ENCODE measurements at places on chromosomes 2 and 18.

DNA sequence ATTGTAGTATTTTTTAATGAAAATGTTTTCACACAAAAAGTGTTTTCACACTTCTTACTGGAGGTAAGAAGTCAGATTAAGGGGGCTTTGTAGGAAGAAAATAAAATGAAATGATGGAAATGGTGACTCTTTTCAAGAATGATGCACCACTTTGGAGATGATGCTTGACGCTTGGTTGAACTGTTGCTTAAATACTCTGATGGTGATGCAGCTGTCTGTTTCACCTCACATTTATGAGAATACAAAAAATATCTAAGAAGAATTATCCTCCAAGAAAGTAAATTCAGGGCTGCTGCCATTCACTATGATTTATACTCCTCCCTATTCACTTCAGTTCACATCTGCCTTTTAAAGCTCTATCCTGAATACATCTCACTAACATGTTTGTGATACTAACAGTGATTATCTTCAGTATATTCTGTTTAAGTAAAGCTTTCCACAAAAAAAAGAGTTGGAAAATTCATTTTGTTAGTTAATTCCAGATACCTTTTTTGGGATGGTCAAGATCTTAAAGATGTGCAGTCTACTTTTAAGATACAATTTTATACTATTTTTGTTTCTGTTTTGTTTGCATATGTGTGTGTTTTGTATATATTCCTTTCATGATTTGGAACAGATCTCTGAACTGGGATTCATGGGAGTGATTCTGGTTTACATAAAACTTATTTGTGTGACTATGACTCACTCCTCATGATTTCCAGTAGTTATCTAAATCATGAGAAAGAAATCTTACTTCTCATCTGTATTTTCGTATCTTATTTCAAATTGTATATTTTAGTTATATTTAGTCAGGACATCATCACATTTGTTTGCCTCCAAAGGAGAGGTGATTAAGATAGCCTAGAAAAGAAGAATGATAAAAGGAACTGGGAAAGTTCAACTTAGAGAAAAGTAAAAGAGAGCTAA lies 53.1 kb downstream of the SLC39A10 start:
- no peak for DNase-seq

GRCh38 chr18:70139138-70139537 lies 66.3 kb downstream of the RTTN start:
- no peak for DNase-seq

GRCh38 chr2:217993138-217993537 lies 9.7 kb downstream of the TNS1 start:
- peak; percentile 81 for DNase-seq

DNA sequence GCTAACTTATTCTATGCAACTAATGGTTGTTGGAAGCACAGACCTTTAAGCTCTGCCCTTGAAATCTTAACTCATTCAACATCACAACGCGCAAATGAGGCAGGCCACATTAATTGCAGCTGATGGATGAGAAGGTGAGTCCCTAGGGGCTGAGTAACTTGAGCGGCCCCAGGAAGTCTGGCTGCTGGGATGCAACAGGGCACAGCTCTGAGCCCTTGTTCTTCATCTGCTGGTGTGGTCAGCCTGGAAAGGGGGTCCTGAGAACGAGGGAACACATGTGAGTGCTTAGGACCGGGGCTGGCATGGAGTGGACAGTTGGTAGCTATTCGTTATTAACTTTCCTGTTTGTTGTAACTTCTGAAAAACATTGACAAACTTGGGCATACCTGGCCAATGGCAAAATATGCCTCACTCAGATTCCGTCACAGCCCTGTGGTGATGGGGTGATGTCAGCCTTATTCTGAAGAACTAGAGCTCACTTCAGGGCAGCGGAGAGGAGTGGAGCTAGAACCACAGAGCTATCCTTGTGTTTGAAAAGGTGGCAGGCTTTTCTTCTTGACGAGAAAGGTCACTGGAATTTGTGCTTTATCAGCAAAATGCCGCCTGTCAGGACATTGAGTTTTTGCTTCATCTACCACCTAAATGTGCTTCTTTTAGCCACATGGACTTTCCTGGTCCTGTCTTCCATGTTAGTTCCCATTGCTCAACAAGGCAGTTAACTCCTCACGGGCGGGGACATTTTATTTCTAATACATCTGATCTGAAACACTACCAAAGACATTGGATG lies 145.9 kb upstream of the FHL2 start:
- no peak for DNase-seq

DNA sequence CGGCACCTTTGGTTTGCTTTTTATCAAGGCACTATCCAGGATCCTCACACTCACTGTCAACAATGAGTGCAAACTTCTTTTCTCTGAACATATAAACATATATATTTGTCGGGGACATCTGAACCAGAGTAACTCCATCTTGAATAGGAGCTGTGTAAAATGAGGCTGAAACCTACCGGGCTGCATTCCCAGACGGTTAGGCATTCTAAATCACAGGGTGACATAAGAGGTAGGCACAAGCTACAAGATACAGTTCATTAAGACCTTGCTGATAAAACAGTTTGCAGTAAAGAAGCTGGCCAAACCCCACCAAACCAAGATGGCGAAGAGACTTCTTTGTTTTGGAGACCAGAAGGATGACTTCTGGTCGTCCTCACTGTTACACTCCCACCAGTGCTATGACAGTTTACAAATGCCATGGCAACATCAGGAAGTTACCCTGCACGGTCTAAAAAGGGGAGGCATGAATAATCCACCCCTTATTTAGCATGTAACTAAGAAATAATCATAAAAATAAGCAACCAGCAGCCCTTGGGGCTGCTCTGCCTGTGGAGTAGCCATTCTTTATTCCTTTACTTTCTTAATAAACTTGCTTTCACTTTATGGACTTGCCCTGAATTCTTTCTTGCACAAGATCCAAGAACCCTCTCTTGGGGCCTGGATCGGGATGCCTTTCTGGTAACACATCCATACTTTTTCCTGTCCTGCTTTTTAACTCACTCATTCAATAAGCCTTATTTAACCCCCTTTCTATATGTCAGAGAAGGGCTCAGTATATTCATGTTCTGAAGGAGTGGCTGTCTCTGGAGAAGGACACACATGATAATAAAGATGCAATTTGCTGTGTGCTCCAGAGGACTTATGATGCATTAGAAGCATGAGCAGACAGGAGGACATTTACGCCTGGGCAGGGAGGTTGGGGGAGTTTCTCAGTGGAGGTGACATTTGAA lies 65.4 kb downstream of the TACR1 start:
- no peak for DNase-seq

DNA sequence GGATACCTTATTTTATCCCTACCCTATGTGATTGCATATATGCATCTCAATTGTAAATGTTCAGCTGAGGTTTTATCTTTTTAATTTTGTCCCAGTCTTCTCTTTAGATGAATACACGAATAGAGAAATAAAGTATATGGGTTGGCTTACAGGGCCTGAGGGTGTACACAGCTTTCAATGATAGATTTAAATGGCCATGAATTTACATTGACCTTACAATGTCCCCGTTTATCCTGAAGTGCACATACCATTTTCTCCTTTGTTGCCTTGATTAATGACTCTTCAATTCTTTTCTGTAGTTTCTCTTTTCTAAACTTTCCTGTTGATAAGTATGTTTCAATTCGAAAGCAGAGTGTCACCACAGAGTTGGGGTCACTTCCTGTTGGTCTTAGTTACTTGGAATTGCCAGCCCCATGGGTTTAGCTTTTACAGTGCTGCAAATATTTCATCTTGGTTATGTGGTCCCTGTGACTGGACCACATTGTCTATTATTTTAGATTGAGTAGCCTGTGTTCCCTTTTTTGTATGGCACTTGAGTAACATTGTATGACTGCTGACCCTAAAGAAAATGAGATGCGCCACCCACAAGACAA lies 1616.3 kb upstream of the ACVR2A start:
- no peak for DNase-seq

DNA sequence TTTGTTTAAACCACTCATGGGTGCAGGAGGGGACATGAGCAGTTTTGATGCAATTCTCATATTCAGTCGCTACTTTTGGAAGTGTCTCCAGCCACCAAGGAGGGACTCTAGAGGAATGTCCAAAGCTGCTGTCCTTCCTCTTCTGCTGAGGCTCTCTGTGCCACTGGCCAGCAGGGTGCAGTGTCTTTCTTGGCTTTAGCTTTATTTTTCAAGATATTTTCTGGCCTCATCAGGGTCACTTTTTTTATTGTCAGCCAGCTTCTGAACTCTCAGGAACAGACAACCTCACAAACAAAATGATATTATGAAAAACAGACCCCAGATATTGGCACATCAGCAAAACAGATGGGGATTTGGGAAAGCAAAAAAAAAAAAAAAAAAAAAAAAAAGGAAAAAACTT lies 289.3 kb upstream of the ZSWIM2 start:
- DNase-seq, result peak; percentile 39

GRCh38 chr2:171893824-171894611 lies at the start of gene SLC25A12:
SLC25A12 (minus strand) TSS chr2:171894244; CDS start chr2:171894214, 30 bp downstream.
- DNase-seq, result peak; percentile 91

GRCh38 chr2:32377928-32378327 lies 21.1 kb downstream of the BIRC6 start:
- no peak for DNase-seq

GRCh38 chr2:241770936-241771285 lies 5.7 kb upstream of the GAL3ST2 start:
- DNase-seq, result no peak

GRCh38 chr18:70256994-70257393 lies 31.9 kb upstream of the SOCS6 start:
- DNase-seq, result peak; percentile 61

DNA sequence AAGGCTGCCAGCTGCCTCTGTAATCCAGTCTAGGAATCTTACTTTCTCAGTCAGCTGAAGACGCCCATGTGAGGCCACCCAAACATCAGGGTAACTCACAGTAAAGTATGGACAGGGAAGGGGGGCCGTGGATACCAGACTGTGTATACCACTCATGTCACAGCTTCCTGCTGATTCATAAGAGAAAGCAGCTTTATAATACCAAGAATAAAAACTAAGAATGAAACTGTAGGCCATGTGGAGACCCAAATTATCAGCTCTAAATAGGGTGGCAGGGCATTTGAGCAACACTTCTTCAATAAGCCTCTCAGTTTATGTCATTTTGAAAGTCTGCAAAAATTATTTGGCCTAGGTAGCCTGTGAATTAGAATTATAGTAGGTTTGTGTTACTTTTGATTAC lies 115.0 kb upstream of the CDCA7 start:
- DNase-seq, result no peak

- no peak for DNase-seq
Observed at GRCh38 chr2:226943862-226944620, 108.2 kb downstream of the RHBDD1 start.

- peak; percentile 20 for DNase-seq
Observed at GRCh38 chr2:215435280-215435869, 493 bp downstream of the FN1 start.

- peak; percentile 8 for DNase-seq
Observed at GRCh38 chr2:59150217-59150849, 909.2 kb upstream of the FANCL start.

- DNase-seq, result no peak
Observed at GRCh38 chr18:7608174-7608550, 41.0 kb downstream of the PTPRM start.

GRCh38 chr18:79484661-79485621 lies 89.2 kb downstream of the NFATC1 start:
- no peak for DNase-seq

DNA sequence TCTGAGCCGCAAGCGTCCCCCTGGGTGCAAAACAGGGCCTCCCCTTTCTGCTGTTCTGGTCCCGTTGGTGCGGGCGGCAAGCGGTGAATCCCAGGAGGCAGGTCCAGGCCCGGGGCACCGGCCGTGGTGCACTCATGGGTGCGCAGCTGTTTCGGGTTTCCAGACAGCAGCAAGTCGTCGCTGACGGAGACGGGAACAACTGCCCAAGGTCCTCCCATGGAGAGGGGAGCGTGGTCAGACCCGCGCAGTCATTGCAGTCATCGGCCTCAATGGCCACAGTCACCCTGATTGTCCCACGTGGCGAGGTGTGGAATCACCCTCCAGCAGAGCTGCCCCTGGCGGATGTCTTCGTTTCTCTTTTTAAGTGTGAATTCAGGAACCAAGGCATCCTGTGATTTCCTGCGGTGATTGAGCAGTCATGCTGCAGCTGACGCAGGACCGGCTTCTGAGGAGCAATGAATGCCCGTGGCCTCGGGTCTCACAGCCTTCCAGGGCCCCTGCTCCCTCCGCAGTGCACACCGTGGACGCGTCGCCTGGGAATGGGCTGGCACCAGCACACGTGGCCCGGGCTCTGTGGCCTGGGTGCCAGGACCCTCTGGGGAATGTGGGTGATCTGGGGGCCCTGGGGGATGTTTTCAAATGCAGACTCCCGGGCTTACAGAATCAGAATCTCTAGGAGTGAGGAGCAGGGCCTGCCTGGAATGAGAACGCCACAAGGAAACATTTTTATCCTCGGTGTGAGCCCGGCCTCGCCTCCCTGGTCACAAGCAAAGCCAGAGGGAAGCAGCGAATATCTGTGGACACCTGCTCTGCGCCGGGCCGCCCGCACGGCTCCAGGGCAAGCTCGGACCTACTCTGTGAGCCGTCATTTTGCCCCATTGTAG lies 244.2 kb upstream of the SALL3 start:
- no peak for DNase-seq

- DNase-seq, result no peak
Observed at GRCh38 chr2:15908371-15908770, 32.0 kb upstream of the MYCN start.

GRCh38 chr2:2799151-2799697 lies 468.1 kb upstream of the MYT1L start:
- DNase-seq, result no peak

- no peak for DNase-seq
Observed at GRCh38 chr2:186780701-186781316, 68.2 kb downstream of the ZSWIM2 start.

DNA sequence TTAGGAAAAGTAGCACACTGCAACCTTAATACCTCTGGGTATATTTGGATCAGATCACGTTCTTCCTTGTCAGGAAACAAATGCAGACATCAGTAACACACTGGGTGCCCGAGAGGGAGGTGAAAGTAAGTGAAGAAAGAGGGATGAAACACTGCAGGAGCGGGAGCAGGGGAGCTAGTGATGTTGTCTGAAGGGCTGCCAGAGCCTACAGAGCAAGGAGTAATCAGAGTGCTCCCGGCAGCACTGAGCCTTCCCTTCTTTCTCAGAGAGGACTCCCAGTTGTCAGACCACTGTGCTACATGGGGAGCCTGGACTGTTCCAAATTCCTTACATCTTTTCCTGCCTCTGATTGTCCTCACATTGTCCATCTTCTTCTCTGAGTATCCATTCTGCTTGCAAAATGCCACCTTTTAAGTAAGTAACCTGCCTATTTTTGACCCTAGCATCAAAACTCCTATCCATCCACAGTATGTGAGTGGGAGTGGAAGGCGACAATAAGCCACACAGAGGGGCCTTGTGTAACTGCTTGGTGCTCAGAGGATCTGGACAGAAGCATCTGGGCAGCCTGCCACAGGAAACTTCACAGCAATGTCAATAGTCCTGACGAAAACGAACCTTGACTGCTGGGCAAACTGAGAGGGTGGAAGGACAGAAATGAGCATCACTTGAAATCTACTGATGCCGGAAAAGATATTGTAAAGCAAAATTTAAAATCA lies 10.8 kb upstream of the NAB1 start:
- no peak for DNase-seq

GRCh38 chr2:99753505-99753904 lies 263.7 kb upstream of the REV1 start:
- DNase-seq, result no peak

DNA sequence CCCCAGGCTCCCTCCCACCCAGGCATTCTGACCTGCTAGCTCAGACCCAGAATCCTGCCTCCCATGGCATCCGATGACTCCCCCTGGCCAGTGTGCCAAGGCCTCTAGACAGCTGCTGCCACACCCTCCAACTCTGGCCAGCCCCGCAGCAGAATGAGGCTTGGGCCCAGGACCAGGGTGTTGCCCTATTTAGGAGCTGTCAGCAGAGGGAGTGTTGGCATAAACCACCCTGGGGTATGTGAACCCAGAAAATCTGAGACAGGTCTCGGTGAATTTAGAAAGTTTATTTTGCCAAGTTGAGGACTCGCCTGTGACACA lies 134.3 kb downstream of the KLHL29 start:
- no peak for DNase-seq
